NB4 (cell line): ENCODE measurements at places on chromosomes 11 and 22.

GRCh38 chr11:8603696-8604077 is 9.7 kb upstream of the STK33 start:
- no peak for DNase-seq

GRCh38 chr11:113595810-113596594 is 110.1 kb downstream of the TMPRSS5 start:
- DNase-seq = no peak

DNA sequence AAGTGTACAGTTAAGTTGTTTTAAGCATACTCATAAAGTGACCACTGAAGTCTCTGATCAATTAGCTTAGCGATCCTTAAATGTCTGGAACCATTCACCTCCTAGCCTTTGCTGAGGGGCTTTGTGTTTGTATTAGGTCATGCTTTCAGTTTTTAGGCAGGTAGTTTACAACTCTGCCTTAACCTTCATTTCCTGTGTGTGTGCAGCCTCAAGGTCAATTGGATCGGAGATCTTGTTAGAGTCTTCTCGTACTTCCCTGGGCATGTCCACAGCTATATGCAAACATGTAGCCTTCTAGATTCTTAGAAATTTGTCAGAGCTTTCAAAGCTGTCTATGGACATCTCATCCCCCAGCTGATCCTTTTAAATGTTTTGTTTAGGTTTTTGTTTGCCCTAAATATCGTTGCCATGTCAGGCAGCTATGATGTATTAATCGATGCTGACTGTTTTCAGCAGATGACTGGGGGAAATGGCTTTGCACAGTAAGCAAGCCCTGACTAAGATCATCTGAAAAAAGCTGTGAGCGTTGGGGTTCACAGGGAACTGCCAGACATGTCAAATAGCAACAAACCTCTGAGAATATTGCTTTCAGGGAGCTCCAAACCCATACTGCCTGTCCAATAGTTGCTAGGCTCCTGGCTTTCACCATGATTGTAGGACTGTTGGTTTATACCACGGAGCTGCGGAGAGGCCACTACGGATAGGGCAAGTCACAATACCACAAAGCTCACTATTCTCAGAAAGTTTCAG is 45.6 kb downstream of the GLYAT start:
- no peak for DNase-seq

- no peak for DNase-seq
These were observed 7.5 kb upstream of the MIEF1 start for GRCh38 chr22:39494471-39495120.

DNA sequence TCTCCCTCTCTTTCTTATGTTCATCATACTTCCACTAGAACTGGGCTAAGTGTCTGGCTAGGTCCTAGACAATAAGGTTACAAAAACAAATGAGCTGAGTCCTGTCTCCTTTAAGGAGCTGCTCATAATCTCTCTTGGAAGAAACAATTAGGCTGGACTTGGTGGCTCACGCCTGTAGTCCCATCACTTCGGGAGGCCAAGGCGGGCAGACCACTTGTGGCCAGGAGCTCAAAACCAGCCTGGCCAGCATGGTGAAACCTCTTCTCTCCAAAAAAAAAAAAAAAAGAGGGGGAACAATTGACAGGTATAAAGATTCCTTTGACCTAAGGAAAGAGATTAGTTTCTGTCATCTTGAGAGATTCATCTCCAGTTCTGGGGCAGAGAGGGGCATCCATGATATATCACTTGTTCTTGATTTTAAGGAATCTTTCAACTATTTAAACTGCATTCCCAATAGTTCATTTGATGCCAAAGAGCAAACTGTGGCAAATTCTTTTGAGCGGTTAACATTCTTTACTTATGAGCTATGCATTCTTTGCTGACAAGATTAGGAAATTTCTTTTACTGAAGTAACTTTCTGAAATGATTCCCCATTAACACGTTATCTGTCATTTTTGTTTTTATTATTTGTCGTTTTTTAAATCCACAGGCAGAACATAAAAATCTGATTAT is 125.5 kb downstream of the C11orf87 start:
- no peak for DNase-seq

- DNase-seq = no peak
These were observed 73.4 kb upstream of the TTC12 start for GRCh38 chr11:113240790-113241635.
